ENCODE measurements at places on chromosomes 5 and 9. TPM values are rescaled to one million over a fixed set of nuclear protein-coding genes. Genes with fewer than 3 reads are reported as not detected.
A peak's percentile ranks its signal among the peaks of the same experiment; 100 is the strongest.

DNA sequence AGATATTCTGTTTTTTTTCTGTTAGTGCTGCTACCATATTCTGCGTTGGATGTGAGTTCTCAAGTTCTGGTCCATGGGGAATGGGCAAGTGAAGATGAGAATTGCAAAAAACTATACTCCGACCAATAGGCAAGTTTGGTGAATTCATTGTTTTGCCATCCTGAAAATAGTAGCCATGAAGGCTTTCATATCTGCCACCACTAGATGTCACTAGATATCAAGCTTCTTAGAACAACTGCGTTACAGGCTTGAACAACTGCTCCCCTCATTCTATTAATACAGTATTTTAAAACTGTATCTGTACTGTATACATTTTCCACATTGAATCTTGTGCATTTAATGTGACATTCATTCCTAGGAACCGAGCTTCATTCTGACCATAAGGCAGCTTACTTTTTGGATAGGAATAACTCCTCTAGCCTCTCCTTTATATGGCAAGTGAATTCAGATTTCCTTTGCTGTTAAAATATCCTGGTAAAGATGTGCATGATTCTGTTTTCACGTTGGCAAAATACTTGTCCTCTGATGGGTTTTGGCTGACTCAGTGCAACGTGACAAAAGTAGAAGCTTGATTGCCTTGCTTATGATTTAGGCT is 163.6 kb downstream of the SREK1 start:
- no peak for DNase-seq

The TTC16 gene
- 0.32 TPM for polyA plus RNA-seq

GRCh38 chr9:96607971-96608370 is 11.7 kb downstream of the CDC14B start:
- DNase-seq: no peak

DNA sequence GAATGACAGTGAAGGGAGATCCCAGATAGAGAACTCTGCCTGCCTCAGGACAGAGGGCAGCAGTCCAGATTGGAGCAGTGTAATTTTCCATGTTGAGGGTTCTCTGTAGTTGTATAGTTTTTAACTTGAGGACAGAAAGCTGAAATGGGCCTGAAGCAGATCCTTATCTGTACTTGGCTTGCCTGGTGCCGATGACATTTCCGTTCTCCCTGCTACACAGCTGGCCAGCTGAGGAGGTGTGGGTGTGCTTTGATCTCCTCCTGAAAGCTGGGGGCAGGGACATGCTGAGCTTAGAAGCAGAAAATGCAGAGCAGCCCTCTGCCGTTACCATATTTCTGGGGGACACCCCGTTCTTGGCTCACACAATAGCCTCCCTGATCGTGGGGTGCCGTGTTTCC is 10.5 kb downstream of the GLRX start:
- DNase-seq: no peak

GRCh38 chr9:137030538-137031527 is 1.1 kb downstream of the FUT7 start:
- no peak for DNase-seq

GRCh38 chr5:132353486-132353995 is 16.0 kb upstream of the SLC22A5 start:
- DNase-seq: no peak

The PKD2L2 gene
- not detected for polyA plus RNA-seq

DNA sequence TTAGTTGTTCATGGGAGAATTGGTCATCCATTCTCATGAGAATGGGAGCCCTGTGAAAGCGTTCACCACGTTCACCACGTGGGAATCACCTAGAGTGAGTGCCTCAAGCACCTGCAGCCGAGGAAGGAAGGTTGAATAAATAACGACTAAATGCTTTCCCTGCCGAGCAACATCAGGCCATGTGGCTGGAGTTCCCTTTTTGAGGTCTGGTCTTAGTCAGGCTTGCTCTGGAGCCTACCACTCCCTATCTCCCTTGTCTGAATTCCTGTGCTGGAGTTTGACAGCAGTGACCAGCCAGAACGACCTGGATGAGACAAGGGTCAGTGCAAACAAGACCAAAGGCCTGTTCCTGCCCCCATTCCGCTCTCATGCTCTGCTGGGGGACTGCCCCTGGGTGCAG is 28.5 kb downstream of the KCNMB1 start:
- DNase-seq: no peak

DNA sequence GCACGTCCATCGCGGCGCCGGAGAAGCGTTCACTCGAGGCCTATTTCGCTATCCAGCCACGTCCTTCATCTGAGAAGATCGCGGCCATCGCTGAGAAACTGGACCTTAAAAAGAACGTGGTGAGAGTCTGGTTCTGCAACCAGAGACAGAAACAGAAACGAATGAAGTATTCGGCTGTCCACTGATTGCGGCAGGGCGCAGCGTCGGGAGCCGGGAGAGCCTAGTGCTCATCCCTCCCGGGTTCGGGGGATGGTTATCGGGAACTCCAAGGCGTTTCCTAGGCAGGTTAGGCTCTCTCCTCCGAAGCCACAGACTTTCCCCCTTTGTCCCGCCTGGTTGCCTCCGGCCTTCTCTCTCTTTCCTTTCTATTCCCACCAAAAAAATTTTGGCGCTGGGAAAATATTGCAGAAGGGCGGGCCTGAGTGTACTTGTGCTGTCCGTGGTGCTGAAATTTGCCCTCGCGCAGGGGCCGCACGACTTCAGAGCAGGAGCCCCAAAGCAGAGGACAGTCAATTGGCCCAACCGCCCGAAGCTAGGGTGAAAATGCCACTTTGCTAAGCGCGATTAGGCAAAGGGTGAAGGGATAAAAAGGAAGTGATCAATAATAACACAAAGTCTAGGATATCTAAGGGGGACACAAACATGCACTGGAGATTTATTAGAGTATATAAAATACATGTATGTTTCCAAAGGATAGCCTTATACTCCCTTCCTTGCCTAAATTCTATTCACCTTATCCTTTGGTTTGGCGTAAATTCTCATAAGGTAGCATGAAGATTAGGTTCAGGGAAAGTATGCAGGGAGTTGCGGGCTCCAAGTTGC is 1.8 kb downstream of the POU4F3 start:
- DNase-seq: no peak

DNA sequence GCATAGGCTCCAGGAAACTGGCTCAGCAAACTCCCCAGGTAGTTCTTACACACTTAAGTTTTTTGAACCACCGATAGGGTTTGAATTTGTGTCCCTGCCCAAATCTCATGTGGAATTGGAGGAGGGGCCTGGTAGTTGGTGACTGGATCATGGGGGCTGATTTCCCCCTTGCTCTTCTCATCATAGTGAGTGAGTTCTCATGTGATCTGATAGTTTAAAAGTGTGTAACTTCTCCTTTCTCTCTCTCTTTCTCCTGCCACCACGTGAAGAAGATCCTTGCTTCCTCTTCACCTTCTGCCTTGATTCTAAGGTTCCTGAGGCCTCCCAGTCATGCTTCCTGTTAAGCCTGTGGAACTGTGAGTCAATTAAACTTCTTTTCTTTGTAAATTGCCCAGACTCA is 22.4 kb upstream of the HACD4 start:
- DNase-seq: no peak

DNA sequence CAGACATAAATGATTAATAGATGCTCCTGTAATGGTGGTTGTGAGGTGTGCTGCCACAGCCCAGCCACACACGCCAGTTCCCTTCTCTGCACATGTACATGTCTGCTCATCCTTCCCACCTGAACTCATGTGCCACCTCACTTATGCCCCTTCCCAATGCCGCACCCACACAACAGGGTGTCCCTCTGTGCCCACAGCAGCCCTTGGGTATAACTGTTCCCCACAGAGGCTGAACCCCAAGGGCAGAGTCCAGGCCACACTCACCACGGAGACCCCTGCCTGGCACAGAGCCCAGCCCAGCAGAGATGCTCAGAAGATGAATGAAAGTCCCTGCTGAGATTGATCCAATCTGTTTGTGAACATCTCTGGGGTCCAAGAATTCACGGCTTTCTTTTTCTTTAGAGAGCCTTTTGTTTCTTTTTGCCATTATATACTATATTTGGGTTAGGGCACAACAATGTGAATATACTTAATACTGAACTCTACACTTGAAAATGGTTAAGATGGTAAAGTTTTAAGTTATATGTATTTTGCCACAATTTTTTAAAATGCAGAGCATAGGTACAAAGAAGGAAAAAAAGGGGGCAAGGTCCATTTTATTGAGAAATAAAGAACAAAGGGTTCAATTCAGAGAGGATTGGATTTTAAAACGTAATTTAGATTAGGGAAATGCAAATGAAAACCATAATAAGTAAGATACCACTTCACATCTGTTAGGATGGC is 29.6 kb downstream of the IRF1 start:
- DNase-seq: no peak

DNA sequence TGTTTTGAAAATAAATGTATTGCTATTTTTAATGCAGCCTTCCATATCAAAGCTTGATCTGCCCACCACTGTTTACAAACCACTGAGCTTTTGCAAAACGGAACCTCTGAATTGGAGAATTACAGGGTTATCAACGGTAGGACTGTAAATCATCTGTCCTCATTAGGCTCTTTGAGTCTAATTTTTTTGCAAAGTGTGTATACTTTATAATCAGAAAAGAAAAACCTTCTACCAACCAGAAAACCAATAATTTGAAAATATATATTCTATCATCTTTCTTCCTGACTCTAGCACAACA is 6.8 kb upstream of the SLC2A8 start:
- DNase-seq: no peak

DNA sequence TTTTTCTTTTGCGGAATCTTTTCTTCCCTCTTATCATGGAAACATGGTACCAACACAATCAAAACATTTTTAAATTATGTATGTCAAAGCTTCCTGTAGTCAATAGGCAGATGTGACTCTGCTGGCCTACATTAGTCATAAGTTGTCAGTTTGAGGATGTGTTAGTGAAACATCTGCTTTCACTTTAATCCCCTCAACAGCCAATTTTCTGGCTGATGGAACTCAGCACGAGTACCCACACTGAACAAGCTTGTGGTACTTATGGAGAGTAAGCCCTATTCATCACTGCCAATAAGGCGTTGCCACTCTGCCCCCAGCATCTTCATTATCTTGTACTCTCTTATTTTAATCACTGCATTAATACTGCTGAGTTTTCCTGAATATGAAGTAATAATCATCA is 1034.4 kb downstream of the CDH9 start:
- DNase-seq: no peak

The FOXD1 gene
- 2.5 TPM for polyA plus RNA-seq

DNA sequence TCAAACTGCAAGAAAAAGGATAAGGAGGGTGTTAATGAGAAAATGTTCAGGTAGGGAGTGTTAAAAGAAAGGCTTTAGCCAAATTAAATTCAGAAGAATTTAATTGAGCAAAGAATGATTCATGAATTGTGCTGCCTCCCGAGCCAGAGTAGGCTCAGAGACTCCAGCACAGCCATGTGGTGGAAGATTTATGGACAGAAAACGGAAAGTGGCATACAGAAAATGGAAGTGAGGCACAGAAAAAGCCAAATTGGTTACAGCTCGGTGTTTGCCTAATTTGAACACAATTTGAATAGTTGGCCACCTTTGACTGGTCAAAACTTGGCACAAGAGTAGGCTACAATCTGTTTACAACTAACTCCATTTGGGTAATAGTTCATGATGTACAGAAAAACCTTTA is 9.6 kb upstream of the SLC30A5 start:
- no peak for DNase-seq

The NTRK2 gene
- 20.0 TPM for polyA plus RNA-seq

- no peak for DNase-seq
Measured at GRCh38 chr5:66952153-66952552, 244.4 kb downstream of the CD180 start.

DNA sequence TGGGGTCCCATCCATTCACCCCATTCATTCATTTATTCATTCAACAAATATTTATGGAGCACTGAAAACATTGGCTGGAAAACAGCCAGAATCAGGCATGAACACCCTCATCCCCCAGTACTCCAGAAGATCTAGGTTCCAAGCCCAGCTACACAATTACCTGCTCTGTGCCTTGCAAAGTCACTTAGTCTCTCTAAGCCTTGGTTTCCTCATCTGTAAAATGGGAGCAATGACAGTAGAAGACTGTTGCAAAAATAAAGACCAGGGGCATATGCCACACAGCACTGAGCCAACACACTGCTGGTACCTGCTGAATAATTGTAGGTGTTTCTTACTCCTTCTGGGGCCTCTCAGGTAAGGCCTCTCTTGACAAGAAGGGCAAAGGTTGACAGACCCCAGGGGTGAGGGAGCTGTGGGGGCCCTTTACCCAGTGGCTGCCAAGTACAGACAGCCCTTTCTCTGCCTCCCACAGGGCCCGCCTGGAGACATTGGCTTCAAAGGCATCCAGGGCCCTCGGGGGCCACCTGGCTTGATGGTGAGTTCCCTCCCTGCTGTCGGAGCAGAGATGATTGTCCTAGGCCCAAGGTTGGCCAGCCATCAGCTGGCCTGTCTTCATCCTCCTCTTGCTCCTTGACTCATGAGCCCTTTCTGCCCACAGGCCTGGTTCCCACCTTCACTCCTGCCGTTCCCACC is 22.6 kb upstream of the ORM1 start:
- peak; percentile 8 for DNase-seq

DNA sequence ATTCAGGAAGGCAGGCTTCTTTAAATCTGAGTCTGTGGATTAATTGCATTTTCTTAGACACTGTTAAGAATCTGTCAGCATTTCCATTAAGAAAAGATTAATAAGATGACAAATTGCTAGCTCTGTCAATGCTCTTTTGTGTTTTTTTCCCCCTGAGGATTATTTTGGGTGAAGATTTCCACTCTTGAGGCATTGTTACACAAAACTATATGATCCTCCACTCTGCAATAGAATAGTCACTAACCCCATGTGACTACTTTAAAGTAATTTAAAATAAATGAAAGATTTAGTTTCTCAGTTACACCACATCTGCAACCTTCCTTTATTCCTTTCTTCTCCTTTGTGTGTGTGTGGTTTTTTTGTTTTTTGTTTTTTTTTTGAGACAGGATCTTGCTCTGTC is 82.0 kb downstream of the ACER2 start:
- no peak for DNase-seq

- DNase-seq: no peak
Measured at GRCh38 chr5:81789033-81789432, 38.1 kb upstream of the SSBP2 start.

DNA sequence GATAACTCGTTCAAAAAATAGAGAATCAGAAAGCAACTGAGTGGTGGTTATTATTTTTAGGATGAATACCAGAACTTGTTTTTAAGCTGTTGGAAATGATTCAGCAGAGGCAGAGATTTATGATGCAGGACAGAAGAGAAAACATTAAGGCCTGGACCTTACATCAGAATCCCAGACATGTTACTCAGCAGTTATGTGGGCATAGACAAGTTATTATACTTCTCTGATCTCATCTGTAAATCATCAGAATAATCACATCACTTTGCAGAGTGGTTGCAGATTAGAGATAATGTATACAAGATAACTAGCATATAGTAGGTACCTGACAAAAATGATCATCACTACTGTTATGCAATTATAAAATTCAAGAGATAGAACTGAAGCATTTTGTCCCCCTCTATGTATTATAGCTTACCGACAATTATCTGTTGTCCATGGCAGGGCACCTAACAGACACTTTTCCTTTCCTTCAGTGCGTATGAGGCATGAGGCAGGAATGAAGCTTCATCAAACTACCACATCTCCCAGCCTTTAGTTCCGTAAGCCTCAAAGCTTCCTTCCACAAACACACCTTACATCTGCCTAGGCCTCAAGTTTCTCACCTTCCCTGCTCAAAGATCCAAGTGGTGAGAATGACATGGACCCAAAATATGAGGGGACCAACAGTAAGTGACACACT is 165.9 kb downstream of the DENND1A start:
- DNase-seq: no peak
